ENCODE measurements at places on chromosomes 11 and 22. TPM values are rescaled to one million over a fixed set of nuclear protein-coding genes. Genes with fewer than 3 reads are reported as not detected.

GRCh38 chr11:130580372-130580771 lies 131.9 kb downstream of the ADAMTS15 start:
- no peak for DNase-seq

Gene WNT7B
- total RNA-seq, result not detected

GRCh38 chr11:10204021-10204420 lies 90.0 kb downstream of the SBF2 start:
- no peak for DNase-seq

Gene PAX6
- not detected for total RNA-seq

Gene MB
- total RNA-seq, result 17,829 TPM

Gene BTG4
- total RNA-seq, result not detected

Gene RIBC2
- 0.51 TPM for total RNA-seq

Gene EIF4G2
- total RNA-seq, result 752 TPM

DNA sequence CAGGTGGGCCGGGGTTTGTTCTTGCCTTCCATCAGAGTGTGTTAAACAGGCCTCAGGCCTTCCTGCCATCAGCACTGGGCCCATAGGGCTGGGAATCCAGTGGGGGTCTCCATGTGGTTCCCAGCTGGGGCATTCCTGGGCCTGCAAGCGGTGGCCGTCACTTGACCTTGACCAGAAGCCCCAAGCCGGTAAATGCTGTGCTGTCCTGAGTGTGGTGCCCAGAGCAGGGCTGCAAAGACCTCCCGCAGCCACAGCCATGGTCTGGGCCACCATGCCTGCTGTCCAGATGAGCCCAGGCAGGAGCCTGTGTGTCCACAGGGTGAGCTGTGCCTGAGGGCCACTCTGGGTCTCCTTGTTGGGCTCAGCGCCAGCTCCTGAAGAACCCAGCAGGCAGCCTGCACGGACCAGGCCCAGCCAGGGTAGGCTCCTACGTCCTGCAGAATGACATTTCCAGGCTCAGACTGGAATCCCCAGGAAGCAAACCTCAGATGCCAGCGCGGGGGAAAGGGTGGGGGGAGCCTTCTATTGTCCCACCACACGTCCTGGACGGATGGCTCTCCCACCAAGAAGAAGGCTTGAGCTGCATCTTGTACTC lies 117.3 kb downstream of the KCNQ1OT1 start:
- peak; percentile 43 for DNase-seq

GRCh38 chr22:50305923-50306566 lies 1.4 kb downstream of the PLXNB2 start:
- peak; percentile 90 for DNase-seq

Gene KCNK7
- 0.43 TPM for total RNA-seq

- DNase-seq, result peak; percentile 11
Measured at GRCh38 chr11:130452176-130452575, 3.7 kb downstream of the ADAMTS15 start.

Gene SLC25A1
- 28.7 TPM for total RNA-seq

Gene TIGD3
- 0.54 TPM for total RNA-seq

DNA sequence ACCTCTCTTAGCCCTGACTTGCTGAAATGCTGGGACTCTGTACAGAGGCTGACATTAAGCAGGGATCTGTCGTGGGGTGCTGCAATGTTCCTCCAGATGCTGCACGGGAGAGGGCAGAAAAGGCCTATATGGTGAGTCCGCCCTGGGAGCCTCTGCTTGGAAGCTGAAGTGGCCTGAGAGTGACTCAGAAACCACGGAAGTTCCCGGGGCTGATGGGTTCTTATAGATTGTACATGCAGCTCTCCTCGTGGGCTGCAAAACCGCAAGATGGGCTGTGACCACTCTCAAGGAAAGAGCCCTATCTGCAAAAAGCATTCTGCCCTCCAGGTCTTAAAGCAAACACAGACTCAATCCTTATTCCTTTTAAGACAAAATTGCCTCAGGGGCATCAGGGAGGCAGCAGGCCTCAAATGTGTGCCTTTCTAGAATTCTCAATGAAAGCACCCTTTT lies 5.8 kb upstream of the SLC43A3 start:
- no peak for DNase-seq

DNA sequence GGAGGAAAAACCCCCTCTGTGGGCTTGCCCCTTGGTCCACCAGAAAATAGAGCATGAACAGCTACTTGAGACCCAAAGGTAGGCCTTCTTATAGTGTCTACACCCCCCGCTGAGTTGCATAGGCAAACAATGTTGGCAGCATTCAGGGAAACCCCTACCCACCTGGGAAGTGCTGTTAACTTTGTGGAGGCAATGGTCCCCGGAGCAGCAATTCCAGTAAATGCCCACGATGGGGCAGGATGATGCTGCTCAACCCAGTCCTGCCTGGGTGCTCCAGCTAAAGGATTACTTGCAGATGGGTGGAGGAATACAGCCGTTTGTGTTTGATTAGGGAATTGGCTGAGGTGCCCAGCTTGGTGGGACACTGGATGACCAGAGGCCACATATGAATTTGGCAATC lies 381.3 kb upstream of the ANO5 start:
- no peak for DNase-seq

DNA sequence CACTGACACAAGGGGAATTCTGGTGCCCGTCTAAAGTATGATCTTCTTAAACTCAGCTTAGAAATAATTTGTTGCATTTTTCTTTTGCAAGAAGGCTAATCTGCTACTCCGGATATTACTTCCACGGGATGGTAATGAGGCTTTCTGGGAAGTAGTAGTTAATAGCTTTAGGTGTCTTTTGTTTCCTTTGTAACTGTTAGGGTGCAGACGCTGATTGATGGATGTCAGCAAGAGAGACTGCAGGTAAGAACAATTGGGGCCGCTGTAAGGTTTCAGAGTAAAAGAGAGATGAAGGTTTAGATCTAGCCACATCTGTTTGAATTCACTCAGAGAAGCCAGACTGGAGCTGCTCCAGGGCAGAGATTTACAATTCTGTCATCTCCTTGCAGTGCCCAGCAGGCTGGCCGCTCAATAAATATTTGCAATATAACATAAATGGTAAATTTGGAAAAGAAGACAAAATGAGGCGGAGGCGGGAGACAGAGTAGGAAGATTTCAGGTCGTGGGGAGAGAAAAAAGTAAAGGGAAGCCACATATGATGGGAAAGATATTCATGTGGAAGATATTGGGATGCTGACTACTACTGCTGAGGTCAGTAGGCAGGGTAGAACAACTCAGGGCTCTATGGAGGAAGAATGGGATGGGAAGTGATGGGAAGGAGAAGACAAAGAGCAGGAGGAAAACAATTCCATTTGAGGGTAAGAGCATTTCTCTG lies 320.5 kb downstream of the AASDHPPT start:
- no peak for DNase-seq

Gene GPR83
- 0.22 TPM for total RNA-seq

GRCh38 chr11:17985517-17985916 lies 27.3 kb downstream of the SERGEF start:
- no peak for DNase-seq

- no peak for DNase-seq
Measured at GRCh38 chr11:13907678-13908077, 54.8 kb upstream of the SPON1 start.

GRCh38 chr11:134683860-134684259 lies 271.8 kb upstream of the B3GAT1 start:
- DNase-seq, result no peak

DNA sequence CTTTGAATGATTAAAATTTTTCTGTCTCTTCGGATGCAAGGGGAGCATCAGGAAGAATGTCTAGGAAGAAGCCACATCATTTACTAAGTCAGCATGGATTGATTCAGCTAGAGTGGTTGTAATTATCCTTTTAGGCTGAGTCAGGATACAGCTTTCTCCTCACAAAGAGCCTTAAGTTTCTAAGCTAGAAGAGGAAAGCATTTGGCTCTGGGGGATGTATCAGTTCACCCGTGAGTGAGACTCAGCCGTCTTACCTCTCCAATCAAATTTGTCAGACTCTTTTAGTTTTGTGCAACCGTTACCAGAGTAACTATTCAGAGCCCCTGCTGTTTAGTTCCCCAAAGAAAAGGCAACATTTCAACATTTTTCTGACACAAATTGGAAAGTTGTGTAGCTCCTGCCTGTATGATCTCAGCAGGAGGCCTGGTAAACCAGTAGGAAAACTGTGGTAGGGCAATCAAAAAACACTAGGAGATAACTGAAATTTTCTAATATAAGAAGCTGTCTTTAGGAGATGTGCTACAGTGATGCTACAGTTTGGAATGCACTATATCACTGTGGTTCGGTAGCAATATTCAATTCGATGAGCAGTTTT lies 432.4 kb upstream of the LUZP2 start:
- DNase-seq, result no peak

Gene DNAJB7
- not detected for total RNA-seq

Gene DEUP1
- not detected for total RNA-seq

DNA sequence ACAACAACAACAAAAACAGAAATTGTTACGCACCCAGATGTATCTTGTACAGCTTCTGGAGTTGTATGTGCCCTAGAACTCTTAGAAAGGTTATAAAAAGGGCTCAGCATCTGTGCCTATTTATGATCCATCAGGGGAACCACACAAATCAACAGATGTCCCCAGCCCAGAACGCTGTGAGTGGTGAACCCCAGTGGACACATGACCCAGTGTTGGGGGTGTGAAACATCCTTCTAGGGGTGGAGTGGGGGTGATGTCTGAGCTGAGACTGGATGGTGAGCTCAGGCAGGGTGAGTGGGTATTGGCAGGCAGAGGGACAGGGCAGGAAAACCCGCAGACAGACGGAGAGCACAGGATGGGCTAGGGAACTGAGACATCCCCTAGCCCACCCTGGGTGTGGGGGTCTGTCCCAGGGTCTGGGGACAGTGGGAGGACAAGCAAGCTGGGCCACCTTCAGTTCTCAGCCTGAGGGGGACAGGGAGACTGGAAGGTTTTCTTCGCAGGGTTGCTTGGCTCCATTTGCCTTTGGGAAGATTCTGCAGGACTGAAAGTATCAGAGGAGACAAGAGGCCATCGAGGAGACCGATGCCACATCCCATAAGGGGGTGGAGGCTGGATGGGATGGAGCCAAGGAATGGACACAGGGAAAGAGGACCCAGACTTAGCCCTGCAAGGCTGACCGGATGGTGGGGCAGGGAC lies 5.8 kb upstream of the EMID1 start:
- no peak for DNase-seq

GRCh38 chr11:1994121-1994520 lies 3.5 kb downstream of the H19 start:
- no peak for DNase-seq

DNA sequence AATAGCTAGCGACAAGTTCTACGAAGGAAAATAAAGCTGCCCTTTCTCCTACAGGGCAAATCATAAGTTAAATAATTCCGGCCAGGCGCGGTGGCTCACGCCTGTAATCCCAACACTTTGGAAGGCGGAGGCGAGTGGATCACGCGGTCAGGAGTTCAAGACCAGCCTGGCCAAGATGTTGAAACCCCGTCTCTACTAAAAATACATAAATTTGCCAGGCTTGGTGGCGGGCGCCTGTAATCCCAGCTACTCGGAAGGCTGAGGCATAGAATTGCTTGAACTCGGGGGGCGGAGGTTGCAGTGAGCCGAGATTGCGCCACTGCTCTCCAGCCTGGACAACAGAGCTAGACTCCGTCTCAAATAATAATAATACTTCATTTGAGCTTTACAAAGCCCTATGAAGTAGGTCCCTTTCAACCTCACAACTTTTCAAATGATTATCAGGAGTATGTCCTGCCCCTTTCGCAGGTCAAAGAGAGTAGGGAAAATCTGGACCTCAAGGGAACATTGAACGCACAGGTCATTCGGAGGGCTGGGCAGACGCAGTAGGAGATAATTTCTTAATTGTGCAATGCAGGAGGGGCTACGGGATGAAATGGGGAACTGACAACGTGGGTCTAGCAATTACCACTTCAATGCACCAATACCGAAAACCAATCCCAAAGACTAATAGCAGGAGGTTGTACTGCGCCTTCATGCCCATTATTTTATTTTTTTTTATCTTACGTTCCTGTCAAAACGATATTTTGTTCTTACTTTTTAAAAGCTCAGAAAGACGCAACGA lies 590 bp downstream of the COMMD9 start:
- no peak for DNase-seq

Gene HEPN1
- total RNA-seq, result not detected

DNA sequence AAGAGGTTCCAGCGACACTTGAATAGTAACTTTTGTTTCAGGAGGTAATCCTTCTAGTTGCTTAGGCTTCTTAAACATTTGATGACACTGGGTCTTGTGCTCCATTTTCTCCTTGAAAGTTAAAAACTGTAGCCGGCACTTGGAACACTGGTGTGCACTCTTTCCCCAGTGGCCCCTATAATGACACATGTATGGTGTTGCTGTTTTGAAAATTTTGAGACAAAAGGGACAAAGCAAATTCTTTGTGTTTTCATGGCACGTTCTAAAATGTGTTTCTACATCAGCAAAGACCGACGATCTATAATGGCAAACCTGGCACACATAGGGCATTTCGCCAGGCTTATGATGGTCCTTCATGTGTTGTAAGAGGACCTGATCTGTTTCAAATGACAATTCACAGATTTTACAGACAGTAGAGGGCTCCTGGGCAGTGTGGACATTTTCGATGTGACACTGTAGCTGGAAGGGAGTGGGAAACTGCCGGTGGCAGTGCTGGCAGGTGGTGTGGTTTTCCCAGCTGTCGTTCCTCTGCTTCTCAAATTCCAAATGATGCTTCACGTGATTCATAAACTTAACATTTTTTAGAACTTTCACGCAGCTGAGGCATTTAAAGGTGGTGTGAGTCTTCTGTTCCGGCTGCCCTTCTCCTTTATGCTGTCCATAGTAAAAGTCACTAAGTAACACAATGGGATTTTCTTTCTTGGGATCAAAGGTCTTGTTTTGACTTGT lies 20.5 kb downstream of the ZNF280B start:
- DNase-seq, result no peak

DNA sequence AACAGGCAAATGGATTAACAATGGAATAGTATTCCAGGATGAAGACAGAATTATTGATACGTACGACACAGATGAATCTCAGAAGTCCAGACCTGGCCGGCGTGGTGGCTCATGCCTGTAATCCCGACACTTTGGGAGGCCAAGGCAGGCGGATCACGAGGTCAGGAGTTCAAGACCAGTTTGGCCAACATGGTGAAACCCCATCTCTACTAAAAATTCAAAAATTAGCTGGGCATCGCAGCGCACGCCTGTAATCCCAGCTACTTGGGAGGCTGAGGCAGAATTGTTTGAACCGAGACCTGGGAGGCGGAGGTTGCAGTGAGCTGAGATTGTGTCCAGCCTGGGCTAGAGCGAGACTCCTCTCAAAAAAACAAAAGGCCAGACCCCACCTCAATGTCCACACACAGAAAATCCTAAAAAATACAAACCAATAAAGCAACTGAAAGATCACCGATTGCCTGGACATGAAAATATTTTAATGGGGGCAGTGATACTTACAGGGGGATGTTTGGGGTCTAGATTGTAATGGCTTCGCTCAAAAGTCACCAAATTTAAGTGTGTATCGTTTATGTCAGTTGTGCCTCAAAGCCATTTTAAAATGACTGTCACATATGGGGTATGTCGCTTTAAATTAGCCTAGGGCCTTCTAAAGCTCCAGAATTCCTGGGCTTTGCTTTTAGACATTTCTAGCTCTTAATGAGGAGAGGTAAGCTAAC lies 3.8 kb downstream of the RPS25 start:
- no peak for DNase-seq

DNA sequence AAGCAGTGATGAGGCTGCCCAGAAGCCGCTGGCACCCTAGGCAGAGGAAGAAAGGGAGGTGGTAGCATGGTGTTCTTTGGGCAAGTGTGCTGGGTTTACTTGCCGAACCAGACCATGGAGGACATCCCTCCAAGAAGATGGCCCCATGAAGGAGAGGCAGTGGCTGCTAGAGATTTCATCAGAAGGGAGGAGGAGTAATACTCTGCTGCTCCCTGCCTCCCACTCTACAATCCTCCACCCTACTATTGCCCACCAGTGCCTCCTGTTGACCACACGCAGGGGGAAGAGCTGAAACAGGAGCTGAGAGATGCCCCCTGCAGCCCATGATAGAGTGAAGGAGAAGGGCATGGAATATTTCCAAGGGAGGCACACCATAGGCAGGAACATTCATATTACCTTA lies 51.0 kb upstream of the PRSS23 start:
- DNase-seq, result no peak
